Left colon (tissue), 2 donors: ENCODE measurements at places on chromosomes 5 and 9. TPM values are rescaled to one million over a fixed set of nuclear protein-coding genes. Genes with fewer than 3 reads are reported as not detected.

Gene PLEKHG4B
- total RNA-seq: not detected

Gene KIAA0825
- 2.4 TPM for total RNA-seq

Gene IL13
- not detected for total RNA-seq

Gene KIF20A
- 6.5 TPM for total RNA-seq

Gene CSF2
- total RNA-seq: not detected
